ENCODE measurements at places on chromosomes 16 and 17.
A peak's percentile ranks its signal among the peaks of the same experiment; 100 is the strongest.

GRCh38 chr17:82881900-82882714, 42.3 kb upstream of the ZNF750 start:
- DNase-seq, result no peak

GRCh38 chr16:47884116-47884725, 271.6 kb downstream of the ABCC12 start:
- no peak for DNase-seq

GRCh38 chr16:84047626-84048025, 5.0 kb upstream of the SLC38A8 start:
- DNase-seq, result no peak

DNA sequence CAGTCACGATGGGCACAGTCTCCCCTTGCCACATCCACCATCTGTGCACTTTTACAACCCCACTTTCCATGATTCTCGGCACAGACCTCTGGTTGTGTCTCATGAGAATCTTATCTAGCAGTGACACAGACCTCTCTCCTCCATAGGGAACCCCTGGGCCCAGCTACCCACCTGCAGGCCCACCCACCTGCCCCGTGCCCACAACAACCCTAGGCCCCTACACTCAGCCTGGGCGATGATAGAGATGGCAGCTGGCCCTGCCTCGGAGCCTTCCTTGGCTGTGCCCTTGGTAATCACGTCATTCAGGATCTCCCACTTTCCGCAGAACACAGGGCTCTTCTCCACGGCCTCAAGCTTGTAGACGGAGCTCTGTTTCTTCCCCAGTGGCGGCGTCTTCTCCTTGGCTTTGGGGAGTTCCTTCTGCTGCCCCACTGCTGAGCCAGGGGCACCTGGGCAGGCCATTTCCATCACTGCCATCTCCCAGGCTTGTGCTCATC, 26.5 kb downstream of the MAP3K14 start:
- DNase-seq, result no peak

- DNase-seq, result peak; percentile 54
Measured at GRCh38 chr17:17305281-17305801, 2.2 kb downstream of the NT5M start.

- DNase-seq, result no peak
Measured at GRCh38 chr16:27748868-27749546, 199.1 kb downstream of the KATNIP start.

DNA sequence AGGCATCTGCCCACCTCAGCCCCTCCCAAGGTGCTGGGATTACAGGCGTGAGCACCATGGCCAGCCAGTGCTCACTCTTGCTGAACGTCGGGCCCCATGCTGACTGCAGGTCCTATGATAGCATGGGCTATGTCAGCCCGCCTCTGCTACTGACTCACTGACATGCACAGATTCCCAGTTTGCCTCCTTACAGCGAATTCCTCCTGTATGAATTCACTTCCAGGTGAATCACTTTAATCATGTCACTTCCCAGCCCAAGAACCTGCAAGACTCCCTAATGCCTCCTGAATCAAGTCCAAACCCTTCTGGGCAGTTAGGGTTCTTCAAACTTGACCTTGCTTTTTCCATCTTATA, 16.1 kb upstream of the UBTF start:
- DNase-seq, result no peak

- no peak for DNase-seq
Measured at GRCh38 chr17:9116861-9117568, 95.7 kb downstream of the NTN1 start.

DNA sequence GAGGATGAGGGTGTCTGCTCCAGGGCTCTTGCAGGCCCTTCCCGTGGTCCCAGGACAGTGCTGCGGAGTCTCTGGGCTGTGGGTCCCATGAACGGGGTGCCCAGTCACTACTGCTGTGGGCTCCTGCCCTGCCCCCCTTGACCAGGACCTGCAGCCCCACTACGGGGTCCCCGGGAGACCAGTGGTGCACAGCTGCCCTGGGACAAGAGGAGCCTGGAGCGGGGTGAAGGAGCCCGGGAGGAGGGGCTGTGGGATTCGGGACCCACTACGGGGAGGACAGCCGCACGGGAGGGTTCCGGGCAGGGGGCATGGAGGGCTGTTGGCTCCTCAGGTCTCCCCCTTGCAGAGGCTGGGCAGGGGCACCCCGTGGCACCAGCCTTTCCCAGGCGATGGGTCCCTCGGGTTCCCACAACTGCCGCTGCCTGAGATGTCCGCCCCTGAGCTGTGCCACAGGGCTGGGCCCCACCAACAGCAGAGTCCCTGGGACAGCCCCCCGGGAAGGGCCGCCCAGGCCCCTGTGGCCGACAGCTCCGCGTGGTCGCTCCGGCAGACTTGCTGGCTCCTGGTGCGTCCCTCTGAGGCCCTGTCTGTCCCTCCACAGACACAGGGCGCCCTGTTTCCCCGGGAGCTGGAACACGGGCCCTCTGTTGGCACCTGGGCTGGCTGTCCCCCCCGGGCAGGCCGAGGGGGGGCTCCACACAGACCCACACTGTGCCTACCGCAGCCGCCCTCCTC, 52.1 kb upstream of the GNG13 start:
- no peak for DNase-seq

DNA sequence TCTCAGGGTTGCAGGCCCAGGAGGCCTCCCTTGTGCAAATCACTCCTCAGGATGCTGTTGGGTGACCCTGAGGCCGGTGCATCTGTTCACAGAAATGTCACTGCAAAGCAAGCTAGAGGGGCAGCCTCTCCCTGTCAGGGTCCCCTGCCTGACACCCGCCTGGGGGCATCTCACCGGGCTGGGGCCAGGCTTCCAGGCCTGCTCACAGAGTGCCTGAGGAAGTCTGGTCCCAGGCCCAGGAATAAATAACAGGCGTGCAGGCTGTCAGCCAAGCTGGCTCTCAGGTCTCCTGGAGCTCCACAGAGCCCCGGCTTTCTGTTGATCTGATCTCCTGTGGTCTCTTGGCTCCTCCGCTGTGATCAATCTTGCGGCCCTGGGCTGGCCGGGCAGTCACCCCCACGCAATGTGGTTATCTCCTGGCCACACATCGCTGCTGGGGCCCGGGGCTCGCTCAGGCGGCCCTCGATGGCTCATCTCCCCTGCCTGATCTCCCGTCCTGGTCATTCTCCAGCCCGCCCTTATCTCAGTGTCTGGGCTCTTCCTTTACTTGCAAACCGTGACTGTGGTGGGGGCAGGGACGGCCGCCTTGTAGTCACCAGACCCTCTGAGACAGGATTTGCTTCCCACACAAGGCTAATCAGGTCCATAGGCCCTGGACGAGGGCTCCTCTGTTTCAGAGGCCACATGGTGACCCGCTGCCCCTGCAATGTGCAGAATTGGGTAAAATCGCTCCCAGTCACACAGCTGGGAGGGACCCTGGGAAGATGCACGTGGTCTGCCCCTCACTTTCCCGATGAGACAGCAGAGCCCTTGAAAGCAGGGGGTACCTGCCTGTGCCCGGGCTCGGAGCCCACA, 231.2 kb upstream of the GSE1 start:
- DNase-seq, result no peak

DNA sequence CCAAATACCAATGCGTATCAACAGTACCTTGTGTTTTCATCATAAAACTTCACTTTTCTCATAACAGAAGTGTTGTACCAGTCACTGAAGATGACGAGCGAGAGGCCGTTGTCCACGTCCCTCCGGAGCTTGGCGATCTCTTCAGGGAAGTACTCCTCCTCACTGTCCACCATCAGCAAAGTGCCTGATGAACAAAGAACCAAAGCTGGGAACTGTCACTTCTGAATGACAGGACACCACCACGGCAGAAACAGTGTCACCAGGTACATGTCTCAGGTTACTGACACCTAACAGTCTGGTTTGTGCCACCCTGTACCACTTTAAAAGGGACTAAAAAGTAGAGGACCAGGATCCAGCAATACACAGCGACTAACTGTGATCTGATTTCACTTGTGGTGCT, 25.0 kb upstream of the SLC38A8 start:
- no peak for DNase-seq

- no peak for DNase-seq
Measured at GRCh38 chr16:57740423-57741071, 5.0 kb downstream of the KATNB1 start.

DNA sequence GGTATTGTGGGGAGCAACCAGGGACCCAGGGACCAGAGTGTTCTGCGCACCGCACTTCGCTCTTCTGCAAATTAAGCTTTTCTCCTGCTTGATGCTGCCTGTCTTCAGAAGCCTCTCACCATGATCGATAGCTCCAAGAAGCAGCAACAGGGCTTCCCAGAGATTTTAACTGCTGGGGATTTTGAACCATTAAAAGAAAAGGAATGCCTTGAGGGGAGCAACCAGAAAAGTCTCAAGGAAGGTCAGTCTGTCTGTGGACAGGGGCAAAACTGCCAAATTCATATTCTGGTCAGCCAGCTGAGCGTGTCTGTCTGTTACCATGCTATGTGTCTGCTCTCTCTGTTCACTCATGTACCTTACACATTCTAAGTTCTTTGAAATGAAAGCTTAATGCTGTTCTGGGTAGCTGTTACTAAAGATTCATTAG, 115.7 kb downstream of the MRTFB start:
- DNase-seq, result no peak

- no peak for DNase-seq
Measured at GRCh38 chr17:81387100-81388090, 7.9 kb upstream of the BAHCC1 start.

GRCh38 chr16:75746359-75746758, 20.1 kb upstream of the CPHXL start:
- no peak for DNase-seq

- DNase-seq, result peak; percentile 29
Measured at GRCh38 chr16:68362262-68362913, 51.6 kb downstream of the PRMT7 start.

DNA sequence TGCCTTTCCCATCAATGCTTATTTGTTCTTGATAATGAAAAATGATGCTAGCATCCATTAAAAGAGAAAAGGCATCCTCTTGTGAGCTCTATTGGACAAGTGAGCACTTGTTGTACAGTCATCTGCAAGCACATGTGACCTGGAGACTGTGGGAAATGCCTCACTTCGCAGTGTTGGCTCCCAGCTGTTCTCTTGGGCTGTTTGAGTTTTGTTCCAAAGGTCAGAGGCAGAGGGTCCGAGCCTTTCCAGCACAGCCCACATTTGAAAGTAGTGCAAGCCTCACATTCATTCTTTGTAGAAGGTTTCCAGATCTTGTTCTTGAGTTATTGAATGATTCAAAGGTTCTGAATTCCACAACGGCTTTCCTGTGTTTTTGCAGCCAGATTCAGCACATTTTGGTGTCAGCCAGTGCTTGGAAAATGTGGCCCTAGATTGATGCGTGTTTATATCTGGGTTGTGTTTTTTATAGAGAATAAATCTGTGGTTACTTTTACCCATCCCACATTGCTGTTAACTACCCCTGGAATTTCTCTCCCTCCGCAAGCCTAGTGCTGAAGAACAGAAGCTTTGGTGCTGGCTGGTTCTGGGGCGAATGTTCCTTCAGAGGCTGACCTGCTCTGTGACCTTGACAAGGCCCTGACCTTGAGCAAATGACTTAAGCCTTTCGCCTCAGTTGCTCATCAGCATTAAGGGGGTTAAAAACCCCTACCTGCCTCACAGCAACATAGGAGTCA, 49.8 kb downstream of the CDH1 start:
- DNase-seq, result no peak

DNA sequence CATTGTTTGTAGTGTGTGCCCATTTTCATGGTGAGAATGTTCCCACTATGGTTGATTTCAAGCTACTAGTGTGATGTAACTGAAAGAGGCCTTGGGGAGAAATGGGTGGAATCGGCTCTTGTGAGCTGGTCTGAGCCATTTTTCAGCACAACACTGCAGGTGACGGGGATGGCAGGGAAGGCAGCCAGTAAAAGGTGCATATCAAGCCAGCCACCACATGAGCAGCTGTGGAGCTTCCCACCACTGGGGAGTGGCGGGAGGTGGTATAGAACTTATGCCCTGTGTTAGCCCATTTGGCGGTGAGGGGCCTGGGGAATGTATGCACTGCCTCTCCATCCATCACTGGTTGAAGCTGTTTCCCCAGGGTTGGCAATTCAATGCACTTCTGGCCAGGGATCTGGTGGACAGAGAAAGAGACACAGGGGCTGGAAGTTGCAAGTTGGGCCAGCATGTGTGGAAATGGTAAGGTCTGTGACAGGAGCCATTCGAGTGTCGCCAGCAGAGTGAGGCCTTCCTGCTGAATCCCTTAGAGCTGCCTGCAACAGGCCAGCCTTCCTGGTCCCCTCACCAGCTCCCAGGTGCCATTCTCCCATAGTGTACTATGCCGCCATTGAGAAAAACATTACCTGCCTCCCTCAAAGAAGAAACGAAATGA, 31.7 kb upstream of the BRD7 start:
- no peak for DNase-seq

GRCh38 chr17:72726936-72727335, 365.6 kb downstream of the SLC39A11 start:
- peak; percentile 58 for DNase-seq

GRCh38 chr17:63740464-63741142, 996 bp downstream of the STRADA start:
- no peak for DNase-seq

- DNase-seq, result no peak
Measured at GRCh38 chr17:79424471-79425185, 186.2 kb downstream of the RBFOX3 start.

GRCh38 chr17:64780096-64781013, 118.2 kb upstream of the SMURF2 start:
- DNase-seq, result peak; percentile 85

DNA sequence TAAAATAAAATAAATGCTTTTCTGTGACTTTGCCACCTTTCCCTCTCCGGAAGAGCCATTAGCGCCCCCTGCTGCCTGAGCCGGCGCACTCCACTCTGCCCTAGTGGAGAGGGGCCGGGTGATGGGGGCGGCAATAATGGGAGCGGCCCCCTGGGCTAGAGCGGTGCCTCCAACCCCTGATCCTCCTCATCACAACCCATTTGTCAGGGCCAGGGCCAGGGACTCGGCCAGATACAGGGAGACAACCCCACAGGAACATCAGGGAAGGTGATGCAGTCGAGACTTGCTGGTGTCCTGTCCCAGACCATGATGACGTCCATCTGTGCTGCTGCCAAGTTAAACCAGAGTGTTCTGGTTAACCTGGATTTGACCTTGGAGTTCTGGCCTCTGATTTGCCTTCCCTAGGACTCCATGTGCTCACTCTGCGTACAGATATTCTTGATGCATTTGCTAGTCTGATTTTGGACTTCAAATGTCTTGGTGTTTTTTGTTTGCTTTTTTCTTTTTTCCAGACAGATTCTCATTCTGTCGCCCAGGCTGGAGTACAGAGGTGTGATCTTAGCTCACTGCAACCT, 46.1 kb upstream of the BPTF start:
- peak; percentile 56 for DNase-seq

- DNase-seq, result no peak
Measured at GRCh38 chr17:9991351-9991750, 86.3 kb upstream of the RCVRN start.
